ENCODE measurements at places on chromosomes 12 and 14. TPM values are rescaled to one million over a fixed set of nuclear protein-coding genes. Genes with fewer than 3 reads are reported as not detected.
A peak's percentile ranks its signal among the peaks of the same experiment; 100 is the strongest.

DNA sequence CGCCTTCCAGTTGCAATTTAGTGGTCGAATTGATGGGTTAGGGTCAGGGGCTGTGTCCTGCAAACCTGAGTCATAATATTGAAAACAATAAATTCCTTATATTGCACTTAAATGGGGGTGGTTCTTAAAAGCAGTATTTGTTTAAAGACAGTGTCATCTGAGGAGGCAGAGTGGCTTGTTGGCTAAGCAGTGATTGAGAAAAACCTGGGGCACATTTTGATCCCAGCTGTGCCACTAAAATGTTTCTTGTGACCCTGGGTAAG lies 48.4 kb downstream of the FBXW8 start:
- DNase-seq: no peak

GRCh38 chr14:104687601-104688504 lies 1.6 kb upstream of the INF2 start:
- no peak for DNase-seq

- peak; percentile 62 for DNase-seq
Observed at GRCh38 chr14:103696466-103697071, 18.7 kb downstream of the XRCC3 start.

CLEC4E gene
- polyA plus RNA-seq: 0.42 TPM

AVPR1A gene
- 0.60 TPM for polyA plus RNA-seq

ACSS3 gene
- polyA plus RNA-seq: 37.5 TPM

DNA sequence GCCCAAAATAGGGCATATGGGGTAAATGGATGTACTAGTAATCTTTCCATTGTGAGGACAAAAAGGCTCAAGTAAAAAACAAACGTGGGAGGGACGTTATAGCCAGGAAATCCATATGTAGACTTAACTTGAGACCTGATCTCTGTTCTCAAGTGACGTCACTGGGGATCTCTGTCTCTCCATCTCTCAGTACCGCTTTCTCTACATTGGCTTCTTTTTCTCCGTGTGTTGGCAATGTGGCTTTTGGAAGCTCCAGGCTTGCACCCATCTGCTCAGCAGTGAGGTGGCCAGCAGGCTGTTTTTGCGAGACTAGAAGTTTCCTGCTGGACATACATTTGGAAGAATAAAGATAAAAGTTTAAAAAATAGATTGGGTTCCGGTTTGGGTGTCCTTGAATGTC lies 66.0 kb upstream of the NRXN3 start:
- no peak for DNase-seq
